OCI-LY7 (cell line): ENCODE measurements at places on chromosomes 1 and 21. TPM values are rescaled to one million over a fixed set of nuclear protein-coding genes. Genes with fewer than 3 reads are reported as not detected.

DNA sequence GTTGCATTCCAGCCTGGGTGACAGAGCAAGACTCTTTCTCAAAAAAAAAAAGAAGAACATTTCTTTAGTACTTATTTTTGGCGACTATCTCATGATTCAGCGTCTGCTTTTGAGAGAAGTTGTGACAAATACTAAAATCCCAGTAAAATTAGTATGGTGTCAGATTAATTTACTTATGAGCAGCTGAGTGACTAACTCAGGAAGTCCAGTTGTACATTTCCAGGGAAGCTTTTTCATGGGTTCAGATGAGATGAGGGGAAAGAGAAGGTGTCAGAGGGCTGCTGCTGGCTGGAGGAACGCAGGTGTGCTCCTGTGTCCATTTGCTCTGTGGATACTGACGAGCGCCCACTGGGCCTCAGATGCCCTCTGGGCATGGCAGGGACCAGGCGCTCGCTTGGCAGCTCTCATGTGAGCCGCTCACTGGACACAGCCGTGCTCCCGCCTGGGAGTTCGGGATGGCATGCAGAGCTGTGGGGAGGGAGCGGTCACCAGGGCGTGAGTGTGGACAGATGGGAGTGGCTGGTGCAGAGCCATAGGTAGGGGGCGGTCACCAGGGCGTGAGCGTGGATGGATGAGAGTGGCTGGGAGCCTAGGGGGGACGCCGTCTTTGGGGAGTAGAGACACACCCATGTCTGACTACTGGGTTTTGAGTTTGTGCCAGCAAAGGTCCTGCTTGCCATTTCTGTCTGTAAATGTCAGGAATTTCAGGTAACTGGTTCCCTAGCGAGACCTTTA, 55.0 kb downstream of the ADARB1 start:
- DNase-seq, result no peak

- DNase-seq, result no peak
Observed at GRCh38 chr1:74683656-74684055, 10.1 kb upstream of the ERICH3 start.

Gene TRIM63
- not detected in 2 replicates for total RNA-seq

DNA sequence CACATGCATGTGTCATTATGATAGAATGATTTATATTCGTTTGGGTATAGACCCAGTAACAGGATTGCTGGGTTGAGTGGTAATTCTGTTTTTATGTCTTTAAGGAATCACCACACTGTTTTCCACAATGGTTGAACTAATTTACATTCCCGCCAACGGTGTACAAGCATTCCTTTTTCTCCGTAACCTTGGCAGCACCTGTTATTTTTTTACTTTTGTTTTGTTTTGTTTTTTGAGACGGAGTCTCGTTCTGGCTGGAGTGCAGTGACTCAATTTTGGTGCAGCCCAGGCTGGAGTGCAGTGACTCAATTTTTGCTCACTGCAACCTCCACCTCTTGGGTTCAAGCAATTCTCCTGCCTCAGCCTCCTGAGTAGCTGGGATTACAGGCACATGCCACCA, 8.5 kb upstream of the S100B start:
- DNase-seq, result no peak

Gene IFNGR2
- 70.2 and 83.5 TPM in 2 replicates for total RNA-seq

Gene SPRR2B
- total RNA-seq, result not detected in 2 replicates

GRCh38 chr1:165129568-165130164, 226.8 kb downstream of the LMX1A start:
- DNase-seq, result peak; percentile 43

DNA sequence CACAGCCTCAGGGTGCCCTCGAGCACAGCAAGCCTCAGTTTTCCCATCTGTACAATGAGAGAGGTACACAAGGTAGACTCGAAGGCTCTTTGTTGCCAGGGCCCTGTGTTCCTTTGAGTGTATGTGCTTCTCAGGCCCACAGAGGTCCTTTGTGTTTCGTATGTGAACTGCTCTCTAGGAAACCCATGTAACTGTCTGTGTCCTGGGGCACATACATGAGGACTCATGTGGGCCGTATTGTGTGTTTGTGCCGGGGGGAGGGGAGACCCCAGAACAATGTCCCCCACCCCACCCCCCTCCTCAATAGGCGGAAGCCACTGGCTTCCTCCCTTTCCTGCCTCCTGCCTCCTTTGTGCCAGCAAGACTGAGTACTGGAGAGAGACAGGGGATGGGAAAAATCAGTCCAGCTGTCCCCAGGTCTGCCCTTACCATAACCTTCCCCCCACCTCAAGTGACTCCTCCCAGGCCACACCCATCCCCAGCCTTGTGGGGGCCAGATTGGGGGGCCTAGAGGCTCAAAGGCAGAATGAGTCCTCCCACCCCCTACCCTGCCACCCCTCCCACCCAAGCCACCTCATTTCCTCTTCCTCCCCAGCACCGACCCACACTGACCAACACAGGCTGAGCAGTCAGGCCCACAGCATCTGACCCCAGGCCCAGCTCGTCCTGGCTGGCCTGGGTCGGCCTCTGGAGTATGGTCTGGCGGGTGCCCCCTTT, at the start of gene TIE1:
TSS of gene TIE1 (plus strand) at position 605 of the 717 bp plus-strand sequence. CDS start at position 695, 90 bp downstream.
- no peak for DNase-seq

DNA sequence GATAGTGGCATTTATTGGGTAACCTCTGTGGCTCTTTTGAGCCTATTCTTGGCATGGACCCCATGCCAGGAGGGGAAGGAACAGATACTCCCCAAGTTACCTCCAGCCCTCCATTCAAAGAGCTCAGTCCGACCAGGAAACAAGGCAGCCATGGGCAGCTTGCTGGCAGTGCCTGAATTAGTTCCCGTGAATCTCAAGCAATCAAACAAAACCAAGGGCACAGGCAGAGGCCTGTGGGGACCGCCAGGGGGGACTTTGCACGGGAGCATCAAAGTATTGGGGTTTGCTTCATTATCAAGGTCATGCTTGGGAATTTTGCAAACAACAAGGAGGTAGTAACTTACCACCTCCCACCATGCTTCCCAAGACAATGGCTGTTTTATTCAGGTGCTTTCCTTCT, 81.2 kb upstream of the IFFO2 start:
- no peak for DNase-seq

- DNase-seq, result no peak
Observed at GRCh38 chr1:76723949-76724348, 143.3 kb upstream of the ST6GALNAC5 start.

Gene KCNK1
- total RNA-seq, result not detected in 2 replicates

DNA sequence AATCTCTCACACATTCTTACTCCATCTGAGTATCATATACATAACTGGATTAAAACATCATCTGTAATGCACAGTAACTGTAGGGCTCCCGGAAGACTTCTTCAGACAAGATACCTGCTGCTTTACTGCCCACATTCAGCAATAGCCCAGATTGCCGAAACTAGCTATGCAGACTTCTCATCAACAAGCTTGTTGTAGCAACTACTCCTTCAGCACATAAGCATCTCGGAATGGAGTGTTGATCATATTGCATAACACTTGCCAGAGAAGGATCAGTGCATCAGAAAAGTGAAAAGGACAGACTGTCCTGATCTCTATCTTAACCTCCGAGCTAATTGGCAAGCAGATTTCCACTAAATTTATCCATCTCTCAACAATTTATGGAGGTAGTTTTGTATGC, 354.6 kb upstream of the C1orf87 start:
- no peak for DNase-seq

- DNase-seq, result no peak
Observed at GRCh38 chr1:167763525-167764220, 41.9 kb downstream of the MPZL1 start.

- no peak for DNase-seq
Observed at GRCh38 chr1:220572416-220572815, 44.5 kb downstream of the MARK1 start.

GRCh38 chr1:10380594-10381275, 18.1 kb upstream of the PGD start:
- DNase-seq, result no peak

Gene C4BPB
- total RNA-seq, result not detected in 2 replicates

Gene LCE1E
- not detected in 2 replicates for total RNA-seq

Gene DCST1
- total RNA-seq, result not detected in 2 replicates

- no peak for DNase-seq
Observed at GRCh38 chr1:231958448-231958847, 331.9 kb downstream of the DISC1 start.

GRCh38 chr1:207103892-207104373, at the start of gene C4BPA:
Gene C4BPA (plus strand): TSS chr1:207104233. CDS start chr1:207113026, 8,793 bp downstream.
- no peak for DNase-seq

Gene KLF18
- not detected in 2 replicates for total RNA-seq
